Esophagus muscularis mucosa (tissue), 4 donors: ENCODE measurements at places on chromosomes 16 and 17.

DNA sequence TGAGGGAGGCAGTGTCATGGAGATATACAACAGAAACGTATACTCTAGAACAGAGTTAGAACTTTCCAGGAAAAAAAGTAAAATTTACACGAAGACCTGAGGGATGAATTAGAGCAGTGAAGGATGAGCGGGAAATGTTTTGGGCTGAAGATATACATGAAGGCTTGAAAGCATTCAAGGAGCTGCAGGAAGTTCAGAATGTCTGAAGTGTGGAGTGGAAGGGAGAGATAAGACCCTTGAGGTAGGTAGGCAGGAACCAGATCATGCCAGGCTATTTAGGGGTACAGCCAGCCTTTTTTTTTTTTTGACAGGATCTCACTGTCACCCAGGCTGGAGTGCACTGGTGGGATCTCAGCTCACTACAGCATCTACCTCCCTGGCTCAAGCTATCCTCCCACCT lies 3.2 kb upstream of the NLK start:
- no peak overlapping the region for H3K4me3 ChIP-seq
- H3K27ac ChIP-seq: no peak overlapping the region
- H3K27me3 ChIP-seq: no peaks in the 10 kb centered on the region
- no peaks in the 10 kb centered on the region for H3K36me3 ChIP-seq

DNA sequence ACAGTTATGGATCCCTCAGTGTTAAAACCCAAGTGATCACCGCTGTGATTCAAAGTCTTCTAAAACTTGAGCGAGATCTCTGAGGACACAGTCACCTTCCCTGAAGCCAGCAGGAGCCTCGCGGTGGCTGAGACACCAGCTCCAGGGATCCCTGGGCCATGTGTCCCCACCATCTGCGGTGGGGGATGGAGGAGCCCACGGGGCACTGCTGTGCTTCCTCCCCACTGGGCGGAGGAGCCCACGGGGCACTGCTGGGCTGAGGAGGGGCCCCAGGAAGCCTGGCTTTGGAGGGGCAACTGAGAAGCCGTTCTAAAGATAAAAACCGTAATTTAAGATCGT lies 65.7 kb upstream of the METRNL start:
- peak; percentile 14 for DNase-seq
- H3K27ac ChIP-seq: no peak overlapping the region
- H3K4me3 ChIP-seq: no peak overlapping the region
- H3K36me3 ChIP-seq: no peaks in the 10 kb centered on the region

GRCh38 chr17:66904760-66905624 lies 59.5 kb upstream of the CACNG4 start:
- H3K27ac ChIP-seq: peak overlapping the region; percentile 20
- no peak overlapping the region for H3K4me3 ChIP-seq
- no peaks in the 10 kb centered on the region for H3K27me3 ChIP-seq
- no peaks in the 10 kb centered on the region for H3K36me3 ChIP-seq
- H3K4me1 ChIP-seq: peaks cover 16% of the 10 kb centered on the region

DNA sequence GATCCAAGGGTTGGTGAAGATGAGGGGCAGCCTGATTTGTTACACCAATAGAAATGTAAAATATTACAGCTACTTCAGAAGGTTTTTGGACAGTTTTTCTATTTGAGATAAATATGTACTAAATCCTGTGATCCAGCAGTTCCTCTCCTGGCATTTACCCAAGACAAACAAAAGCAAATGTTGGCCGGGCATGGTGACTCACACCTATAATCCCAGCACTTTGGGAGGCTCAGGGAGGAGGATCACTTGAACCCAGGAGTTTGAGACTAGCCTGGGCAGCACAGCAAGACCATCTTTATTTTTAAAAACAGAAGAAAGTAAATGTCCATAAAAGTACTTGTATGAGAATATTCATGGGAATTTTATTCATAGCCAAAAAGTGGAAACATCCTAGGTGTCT lies 64.8 kb upstream of the MRC2 start:
- H3K4me1 ChIP-seq: peaks cover 5% of the 10 kb centered on the region
- H3K4me3 ChIP-seq: no peak overlapping the region
- H3K36me3 ChIP-seq: peaks cover 24% of the 10 kb centered on the region
- H3K27me3 ChIP-seq: no peaks in the 10 kb centered on the region

DNA sequence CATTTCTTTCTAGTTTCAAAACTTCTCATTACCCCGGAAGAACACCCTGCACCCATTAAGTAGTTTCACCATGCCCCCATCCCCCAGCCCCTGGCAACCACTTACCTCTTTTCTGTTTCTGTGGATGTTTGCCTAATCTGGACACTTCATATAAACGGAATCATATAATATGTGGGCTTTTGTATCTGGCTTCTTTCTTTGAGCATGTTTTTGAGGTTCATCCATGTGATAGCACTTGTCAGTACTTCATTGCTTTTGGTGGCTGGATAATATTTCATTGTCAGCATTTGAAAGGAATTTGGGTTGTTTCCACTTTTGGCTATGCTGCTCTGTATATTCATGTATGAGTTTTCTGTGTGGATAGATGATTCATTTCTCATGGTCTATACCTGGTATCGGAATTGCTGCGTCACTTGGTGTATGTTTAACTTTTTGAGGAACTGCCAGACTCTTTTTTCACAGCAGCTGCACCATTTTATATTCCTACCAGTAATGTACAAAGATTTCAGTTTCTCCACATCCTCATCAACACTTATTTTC lies 30.0 kb upstream of the SLC5A10 start:
- no peak for DNase-seq
- H3K4me3 ChIP-seq: no peak overlapping the region
- H3K36me3 ChIP-seq: peaks cover 24% of the 10 kb centered on the region
- H3K4me1 ChIP-seq: peaks cover 35% of the 10 kb centered on the region
- no peaks in the 10 kb centered on the region for H3K27me3 ChIP-seq

DNA sequence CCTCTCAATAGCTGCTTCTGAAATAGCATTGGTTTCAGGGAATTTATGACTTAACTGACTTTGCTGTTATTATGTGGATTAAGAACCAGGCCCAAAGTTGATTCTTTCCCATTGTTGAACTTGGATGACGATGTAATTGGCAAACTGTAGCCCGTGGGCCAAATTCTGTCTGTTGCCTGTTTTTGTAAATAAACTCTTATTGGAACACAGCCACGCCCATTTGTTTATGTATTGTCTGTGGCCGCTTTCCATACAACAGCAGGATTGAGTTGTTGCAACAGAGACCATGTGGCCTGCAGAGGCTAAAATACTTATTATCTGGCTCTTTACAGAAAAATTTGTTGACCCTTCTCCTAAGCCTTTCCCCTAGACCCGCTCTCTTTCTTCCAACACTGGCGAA lies 31.6 kb downstream of the NTN1 start:
- DNase-seq: no peak
- peaks cover 33% of the 10 kb centered on the region for H3K4me1 ChIP-seq
- H3K36me3 ChIP-seq: no peaks in the 10 kb centered on the region

DNA sequence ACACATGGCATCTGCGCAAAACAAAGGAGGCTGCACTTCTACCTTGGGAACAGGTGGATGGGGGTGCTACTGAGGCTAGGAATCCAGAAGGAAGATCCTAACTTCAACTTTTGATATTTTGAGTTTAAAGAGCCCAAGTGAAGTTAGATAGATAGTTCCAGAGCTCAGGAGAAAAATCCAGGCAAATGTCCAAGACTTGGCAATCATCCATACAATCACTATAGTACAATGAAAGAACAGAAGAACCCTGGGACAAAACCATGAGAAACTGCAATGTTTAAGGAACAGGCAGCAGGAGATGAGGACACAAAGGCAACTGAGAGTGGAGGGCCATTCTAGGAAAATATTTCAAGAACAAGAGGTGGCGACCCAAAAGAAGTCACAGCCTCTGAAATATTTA lies 12.4 kb downstream of the CDYL2 start:
- H3K36me3 ChIP-seq: no peaks in the 10 kb centered on the region
- H3K4me1 ChIP-seq: no peaks in the 10 kb centered on the region
- no peaks in the 10 kb centered on the region for H3K27me3 ChIP-seq
- H3K27ac ChIP-seq: no peak overlapping the region

GRCh38 chr17:28319598-28319935 lies 567 bp downstream of the TMEM97 start:
- H3K36me3 ChIP-seq: no peaks in the 10 kb centered on the region
- peak overlapping the region; percentile 81 for H3K27ac ChIP-seq
- H3K27me3 ChIP-seq: no peaks in the 10 kb centered on the region
- no peak for DNase-seq
- H3K4me3 ChIP-seq: peak overlapping the region; percentile 82
- H3K4me1 ChIP-seq: peaks cover 22% of the 10 kb centered on the region

DNA sequence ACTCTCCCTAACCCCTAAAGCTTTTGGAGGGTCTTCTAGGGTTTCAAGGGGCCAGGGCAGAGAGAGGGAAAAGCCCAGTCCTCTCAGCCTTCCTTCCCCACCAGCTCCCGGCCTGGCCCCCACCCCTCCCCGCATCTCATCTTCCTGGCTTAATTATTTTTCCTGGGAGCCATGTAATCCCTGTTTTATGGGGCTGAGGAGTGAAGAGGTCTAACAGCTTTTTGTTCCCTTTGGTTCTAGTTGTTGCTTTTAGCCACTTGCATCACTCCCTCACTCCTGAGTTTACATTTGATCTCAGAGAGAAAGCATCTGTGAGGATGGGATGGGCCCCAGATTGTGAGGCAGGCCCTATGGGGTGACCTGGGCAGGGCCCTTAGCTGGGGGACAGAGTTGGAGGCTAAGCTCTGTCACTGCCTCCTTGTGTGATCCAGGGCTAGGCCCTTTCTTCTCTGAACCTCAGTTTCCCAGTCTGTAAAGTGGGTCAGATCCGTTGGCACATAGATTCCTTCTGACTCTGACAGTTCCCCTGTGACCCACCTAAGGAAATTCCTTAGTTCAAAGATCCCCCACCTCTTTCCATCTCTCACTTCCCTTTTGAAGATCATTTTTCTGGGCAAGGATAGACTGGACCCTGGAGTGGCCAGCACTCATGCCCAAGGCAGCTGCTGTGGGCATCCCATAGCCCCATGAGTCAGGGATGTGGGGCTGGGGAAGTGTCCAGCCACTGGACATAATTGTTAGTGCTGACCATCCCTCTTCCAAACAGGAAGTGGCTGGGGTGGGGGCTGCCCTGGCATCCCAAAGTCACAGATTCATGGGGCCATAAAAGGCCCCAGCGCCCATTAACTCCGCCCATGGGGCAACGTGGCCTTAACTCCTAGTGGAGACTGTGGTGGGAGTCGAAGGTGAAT lies 20.1 kb downstream of the UNC119 start:
- no peak overlapping the region for H3K27ac ChIP-seq
- H3K27me3 ChIP-seq: no peaks in the 10 kb centered on the region
- H3K36me3 ChIP-seq: no peaks in the 10 kb centered on the region
- DNase-seq: no peak

DNA sequence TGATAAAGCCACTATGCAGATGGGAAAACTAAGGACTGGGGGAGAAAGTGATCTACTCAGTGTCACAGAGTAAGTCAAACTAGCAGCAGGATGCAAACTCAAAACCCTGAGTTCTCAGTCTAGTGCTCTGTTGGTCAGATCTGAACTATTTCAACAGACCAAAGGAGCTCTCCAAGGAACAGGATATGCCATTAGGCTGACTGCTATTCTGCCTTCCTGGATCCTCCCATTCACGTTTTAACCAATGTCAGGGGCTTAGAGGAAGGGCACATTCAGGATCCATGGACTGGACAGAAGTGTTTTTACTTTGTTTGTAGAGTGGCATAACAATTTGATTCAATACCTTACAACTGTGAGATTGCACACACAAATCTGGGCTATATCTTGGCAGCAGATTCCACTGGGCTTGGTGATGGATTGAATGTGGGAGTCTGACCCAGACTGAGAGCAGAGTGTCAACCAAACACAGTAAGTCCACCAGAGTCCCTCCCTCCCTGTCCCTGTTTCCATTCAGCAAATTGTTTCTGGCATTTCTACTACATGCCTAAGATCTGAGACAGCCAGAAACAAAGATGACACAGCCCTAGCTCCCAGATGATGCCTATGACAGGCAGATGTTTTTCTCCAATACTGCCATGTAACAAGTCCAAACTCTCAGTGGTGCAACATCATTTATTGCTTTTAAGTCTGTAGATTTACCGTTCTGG lies 337.8 kb upstream of the CDH5 start:
- no peaks in the 10 kb centered on the region for H3K27me3 ChIP-seq
- H3K4me1 ChIP-seq: peaks cover 11% of the 10 kb centered on the region
- no peak overlapping the region for H3K4me3 ChIP-seq
- no peak for DNase-seq
- no peak overlapping the region for H3K27ac ChIP-seq

DNA sequence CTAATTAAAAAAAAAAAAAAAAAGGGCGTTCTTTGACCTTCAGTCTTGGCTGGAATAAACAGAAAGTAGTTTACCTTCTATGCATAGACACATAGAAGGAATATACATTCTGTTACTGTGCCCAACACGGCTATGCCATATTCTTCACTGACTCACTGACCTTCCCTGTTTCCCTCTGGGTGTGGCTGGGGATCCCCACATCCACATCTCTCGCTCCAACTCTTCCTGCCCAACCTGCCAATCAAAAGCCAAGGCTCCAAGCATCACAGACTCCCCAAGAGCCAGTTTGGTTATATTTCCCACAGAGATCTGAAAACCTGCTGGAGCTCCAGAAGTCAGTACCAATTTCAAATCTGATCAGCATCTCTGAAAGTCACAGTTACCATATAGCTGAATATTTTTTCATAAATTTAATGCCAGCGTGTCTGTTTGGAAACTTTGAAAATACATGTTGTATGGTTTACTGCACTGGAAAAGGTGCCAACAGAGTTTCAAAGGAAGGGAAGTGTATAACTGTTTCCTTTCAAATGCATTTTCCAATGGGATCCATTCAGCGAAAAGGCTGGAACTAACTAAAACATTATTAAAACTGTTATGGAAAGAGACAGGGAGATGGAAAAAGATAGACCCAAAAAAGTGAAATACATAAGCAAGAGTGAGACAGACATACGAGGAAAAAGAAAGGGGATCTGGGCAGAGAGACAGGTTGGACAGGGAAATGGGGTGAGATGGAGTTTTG lies 91.8 kb downstream of the SMG6 start:
- no peaks in the 10 kb centered on the region for H3K36me3 ChIP-seq
- no peak overlapping the region for H3K4me3 ChIP-seq
- peaks cover 84% of the 10 kb centered on the region for H3K4me1 ChIP-seq
- H3K27ac ChIP-seq: peak overlapping the region; percentile 92
- H3K27me3 ChIP-seq: no peaks in the 10 kb centered on the region

GRCh38 chr17:82278786-82279391 lies 5.4 kb upstream of the CSNK1D start:
- H3K4me3 ChIP-seq: no peak overlapping the region
- no peak overlapping the region for H3K27ac ChIP-seq
- no peak for DNase-seq
- peaks cover 14% of the 10 kb centered on the region for H3K4me1 ChIP-seq

- H3K27ac ChIP-seq: peak overlapping the region; percentile 89
- peaks cover 44% of the 10 kb centered on the region for H3K4me1 ChIP-seq
- no peaks in the 10 kb centered on the region for H3K36me3 ChIP-seq
- peak; percentile 97 for DNase-seq
Measured at GRCh38 chr16:4944333-4945281, 7.7 kb upstream of the PPL start.
